ENCODE measurements at places on chromosomes 2 and 18.
A peak's percentile ranks its signal among the peaks of the same experiment; 100 is the strongest.

- no peak for DNase-seq
Observed at GRCh38 chr2:235244255-235245220, 249.3 kb upstream of the AGAP1 start.

DNA sequence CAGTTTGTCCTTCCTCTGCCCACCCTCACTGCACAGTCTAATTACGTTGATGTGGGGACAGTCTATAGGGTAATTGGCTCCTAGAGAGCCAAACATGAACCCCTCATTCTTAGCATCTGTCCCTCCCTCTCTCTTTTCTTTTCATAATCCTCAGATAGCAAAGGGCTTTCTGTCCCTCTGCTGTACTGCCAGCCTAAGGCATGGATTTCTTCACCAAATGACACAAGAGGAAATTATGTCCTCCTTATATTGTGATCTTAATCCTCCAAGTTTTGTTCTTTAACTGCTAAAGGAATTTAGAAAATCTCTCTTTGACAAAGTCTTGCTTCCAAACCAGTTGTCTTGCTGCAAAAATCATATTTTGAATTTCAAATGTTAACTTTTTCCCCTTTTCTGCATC is 18.5 kb downstream of the ANTXR1 start:
- DNase-seq = no peak

DNA sequence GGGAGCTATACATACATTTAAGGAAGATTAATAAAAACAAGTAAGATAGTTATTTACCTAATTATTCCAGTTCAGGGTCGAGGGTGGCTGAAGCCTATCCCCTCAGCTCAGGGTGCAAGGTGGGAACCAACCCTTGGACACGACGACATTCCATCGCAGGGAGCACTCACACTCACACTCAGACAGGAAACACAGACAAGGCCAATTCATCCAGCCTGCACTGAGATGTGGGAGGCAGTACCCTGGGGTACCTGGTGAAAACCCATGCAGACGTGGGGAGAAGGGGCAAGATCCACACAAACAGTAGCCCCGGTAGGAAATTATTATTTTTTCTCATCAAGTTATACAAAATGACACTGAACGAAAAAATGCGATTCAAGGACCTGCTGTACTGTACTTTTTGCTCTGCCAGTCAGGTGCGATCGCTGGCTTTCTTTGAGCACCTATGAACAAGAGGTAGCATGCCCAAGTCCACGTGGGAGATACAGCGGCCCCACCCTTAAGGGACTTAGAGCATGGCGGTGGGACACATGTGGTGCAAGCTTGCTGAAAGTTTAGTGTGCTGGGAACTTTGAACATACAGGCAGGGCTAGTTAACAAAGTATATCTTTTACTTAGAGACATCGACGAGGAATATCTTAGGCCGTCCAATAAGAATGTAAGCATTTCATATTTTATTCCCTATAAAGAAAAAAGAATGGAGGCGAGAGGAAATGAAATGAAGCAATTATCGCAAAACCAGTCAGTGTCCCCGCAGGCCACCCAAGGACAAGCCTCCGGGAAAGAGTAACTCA is 624 bp downstream of the METTL8 start:
- DNase-seq = peak; percentile 40

DNA sequence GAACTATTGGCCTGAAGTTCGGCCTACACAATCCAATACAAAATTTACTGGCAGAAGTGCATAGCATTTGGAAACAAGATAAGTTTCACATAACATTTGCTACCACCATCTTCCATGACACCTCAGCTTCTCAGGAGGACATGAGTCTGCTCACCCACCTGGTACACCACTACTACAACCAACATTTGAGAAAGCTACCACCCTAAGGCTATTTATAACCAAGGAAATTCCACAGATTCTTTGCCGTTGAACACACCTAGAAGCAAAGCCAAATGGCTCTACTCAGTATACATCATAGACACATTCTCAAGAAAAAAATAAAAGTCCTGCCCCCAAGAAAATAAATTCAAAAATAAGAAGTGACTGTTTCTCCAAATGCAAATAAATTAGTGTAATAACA is 145.3 kb downstream of the SPAG16 start:
- no peak for DNase-seq

GRCh38 chr18:22605736-22606135 is 188.0 kb upstream of the CTAGE1 start:
- no peak for DNase-seq

GRCh38 chr18:3305354-3305762 is 43.4 kb downstream of the MYL12B start:
- peak; percentile 35 for DNase-seq

- no peak for DNase-seq
Observed at GRCh38 chr18:54479365-54479764, 111.7 kb upstream of the DYNAP start.

GRCh38 chr2:37802899-37803379 is 122.1 kb upstream of the RMDN2 start:
- DNase-seq = no peak

DNA sequence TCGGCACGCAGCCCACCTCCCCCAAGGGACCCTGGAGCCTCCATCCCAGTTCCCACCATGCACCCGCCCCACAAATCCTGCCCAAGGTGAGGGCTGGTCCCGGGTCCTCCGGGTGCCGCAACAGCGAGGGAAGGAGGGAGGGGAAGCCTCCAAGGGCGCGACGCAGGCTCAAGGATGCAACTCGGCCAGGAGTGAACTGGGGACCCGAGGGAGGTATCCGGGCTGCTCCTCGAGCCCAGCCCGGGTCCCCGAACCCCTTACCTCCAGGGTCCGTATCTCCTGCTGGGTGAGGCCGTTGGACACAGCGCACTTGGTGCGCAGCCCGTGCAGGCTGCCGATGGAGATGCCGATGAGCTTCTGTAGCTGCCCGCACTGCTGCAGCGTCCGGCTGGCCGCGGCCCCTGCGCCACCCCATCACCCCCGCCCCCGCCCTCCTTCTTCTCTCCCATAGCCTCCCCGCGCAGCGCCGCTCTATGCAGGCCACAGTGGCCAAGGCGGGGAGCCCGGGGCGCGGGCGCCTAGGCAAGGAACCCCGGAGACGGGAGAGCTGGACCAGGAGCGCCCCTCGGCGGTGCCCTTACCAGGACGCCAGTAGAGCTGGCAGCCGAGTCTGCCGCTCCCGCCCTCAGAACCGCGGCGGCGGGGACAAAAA is 124.1 kb downstream of the ANKRD30BL start:
- DNase-seq = peak; percentile 3

- no peak for DNase-seq
Observed at GRCh38 chr2:239715606-239716005, 309.5 kb downstream of the NDUFA10 start.

- no peak for DNase-seq
Observed at GRCh38 chr2:185274718-185275484, 463.7 kb upstream of the FSIP2 start.

- no peak for DNase-seq
Observed at GRCh38 chr2:182587831-182588230, 128.2 kb upstream of the DNAJC10 start.
